Psoas muscle (tissue), 8 donors: ENCODE measurements at places on chromosomes 4 and X.

DNA sequence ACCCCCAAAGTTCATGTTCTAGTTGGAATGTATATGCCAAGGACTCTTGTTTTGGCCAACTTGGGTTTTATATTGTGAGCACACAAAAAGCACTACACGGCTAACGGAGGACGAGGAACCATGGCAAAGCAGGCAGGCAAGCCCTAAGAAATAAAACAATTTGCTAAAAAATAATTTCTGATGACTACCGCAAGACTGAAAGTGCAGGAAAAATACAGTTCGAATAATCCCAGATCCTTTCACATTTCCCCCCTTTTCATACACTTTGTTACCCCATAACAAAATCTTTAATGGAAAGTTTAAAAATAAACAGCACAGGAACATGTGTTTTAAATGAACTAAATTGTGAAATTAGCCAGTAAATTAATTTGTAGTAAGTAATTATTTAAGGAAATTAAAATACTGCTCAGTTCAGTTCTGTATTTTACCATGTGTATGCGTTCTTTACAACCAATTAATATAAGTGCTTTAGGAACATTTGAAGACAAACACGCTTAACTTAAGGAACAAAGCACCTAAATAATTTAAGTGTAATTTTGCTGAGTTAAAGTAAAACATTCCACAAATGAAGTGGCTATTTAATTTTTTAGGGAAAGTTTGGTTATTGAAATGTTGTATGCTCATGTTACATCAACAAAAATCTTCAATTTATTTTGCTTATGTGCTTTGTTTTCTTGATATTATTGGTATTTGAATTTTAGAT lies 12.4 kb upstream of the PITX2 start:
- DNase-seq, result no peak

GRCh38 chr4:76199664-76200211 lies 13.9 kb downstream of the SCARB2 start:
- DNase-seq, result no peak

GRCh38 chrX:119984652-119985051 lies 41.1 kb upstream of the NKAP start:
- no peak for DNase-seq

DNA sequence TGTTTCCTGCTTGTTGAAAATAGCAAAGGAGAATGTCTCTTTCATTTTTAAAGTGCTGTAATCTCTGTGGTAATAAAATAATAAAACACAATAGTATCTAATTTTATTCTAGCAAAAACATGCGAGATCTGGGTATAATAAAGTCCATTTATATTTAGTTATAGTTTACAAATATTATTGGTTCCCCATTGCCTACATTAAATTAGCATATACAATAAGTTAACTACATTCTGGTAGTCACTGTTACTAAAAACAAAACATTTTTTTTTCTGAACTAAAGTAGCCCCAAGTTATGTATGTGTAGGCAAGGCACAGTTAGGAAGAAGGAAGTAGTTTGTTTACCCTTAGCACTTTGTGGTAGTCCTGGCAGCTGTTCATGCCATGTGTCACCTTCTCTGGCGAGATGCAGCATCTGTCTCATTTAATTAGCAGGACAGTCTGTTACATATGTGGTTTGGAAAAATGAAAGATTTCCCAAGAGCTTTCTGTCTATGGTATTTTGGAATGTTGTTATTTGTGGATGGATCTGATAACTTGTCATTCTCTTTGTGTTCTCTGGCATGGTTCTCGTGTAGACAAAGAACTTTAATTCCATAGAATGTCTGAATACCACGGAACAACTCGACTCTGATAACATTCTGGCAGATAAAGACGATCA lies 231.3 kb upstream of the PITX2 start:
- no peak for DNase-seq

- no peak for DNase-seq
Observed at GRCh38 chr4:20042769-20043168, 208.9 kb upstream of the SLIT2 start.

GRCh38 chr4:107258359-107258758 lies 222.2 kb upstream of the DKK2 start:
- no peak for DNase-seq

DNA sequence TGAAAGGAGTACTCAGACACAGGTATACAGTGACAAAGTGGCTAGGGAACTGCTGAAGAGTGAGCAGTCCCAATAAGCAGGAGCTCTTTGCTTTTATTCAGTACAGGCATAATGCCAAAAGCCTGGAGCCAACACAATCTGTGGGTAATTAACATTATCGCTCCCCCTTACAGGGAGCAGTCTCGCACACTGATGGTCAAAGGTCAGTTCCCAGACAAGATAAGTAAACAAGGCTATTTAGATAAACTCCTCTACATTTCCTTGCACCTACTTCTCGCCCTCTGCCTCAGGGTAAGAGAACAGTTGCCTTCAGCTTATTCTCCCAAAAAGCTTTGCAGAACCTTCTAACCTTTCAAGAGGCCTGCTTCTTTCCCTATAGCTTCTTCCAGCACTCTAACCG lies 73.9 kb upstream of the TAF9B start:
- no peak for DNase-seq

- DNase-seq, result no peak
Observed at GRCh38 chr4:165209796-165210195, 2.4 kb downstream of the KLHL2 start.

GRCh38 chr4:41549478-41549877 lies 11.5 kb downstream of the LIMCH1 start:
- no peak for DNase-seq

DNA sequence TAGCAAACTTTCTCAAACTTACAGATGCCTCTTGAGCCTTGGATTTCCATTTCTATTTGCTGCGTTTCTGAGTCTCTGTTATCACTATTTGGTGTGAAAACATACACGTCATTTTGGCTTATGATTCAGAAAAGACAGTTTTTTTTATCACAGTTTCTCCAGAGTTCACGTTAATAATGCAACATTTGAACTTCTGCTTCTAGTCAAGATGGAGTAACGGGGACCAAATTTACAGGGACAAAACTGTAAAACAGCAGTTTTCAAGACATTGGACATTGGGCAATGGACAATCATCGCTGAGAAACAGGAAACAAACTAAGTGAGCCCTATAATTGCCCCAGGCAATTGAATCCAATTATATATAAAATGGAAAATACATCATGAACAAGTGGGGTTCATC lies 36.2 kb upstream of the TASL start:
- no peak for DNase-seq

GRCh38 chr4:35900286-35901243 lies 343.7 kb downstream of the ARAP2 start:
- DNase-seq, result no peak

- DNase-seq, result no peak
Observed at GRCh38 chrX:103913356-103914020, 48.9 kb upstream of the TMSB15B start.

GRCh38 chrX:8404471-8404870 lies 60.2 kb upstream of the VCX3B start:
- no peak for DNase-seq

DNA sequence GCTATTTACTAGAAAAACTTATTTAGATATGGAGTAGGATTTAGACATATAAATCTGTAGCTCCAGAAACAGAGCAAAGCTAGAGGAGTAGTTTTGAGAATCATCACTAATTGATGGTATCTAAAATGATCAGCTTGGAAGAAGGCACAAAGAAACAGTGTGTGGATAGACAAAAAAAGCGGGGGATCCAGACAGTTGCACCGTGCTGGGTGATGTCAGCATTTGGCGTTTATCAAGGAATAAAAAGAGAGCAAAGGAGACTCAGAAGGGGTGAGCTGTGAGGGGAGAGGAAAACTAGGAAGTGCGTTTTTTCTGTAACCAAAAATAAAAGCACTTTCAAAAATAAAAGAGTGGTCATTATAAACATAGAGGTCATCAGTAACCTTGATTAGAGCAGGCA lies 90.5 kb upstream of the GPRIN3 start:
- no peak for DNase-seq

DNA sequence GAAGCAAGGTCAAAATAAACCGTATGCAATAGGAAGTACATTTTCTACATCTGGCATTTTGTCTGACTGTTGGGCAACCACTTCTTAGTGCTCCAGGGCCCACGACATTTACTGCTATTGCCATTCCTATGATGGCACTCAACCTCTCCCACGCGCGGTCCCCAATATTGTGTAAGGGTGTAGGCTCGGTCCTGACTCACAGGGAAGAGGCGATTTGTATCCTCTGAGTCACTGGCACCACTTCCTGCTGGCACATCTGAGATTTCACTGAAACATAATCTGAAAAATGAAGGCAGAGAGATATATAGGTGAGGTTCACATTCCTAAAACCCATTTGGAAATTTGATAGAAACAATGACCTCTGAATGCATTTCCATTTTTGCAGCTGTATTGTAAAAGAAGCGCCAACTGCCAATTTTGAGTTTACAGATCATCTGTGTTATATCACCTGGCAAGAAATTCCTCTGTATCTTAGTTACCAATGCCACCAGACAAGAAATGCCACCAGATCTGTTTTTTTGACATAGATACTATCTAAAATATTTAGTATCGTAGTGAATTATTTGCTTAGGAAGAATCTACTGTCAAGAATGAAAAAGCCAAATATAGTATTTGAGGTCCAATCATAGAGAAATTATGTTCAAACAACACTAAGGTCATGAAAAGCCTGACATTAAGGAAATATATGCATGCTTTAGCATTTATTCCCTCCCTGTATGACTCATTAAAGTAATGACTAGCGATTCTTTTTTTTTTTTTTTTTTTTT lies 9.8 kb downstream of the EREG start:
- DNase-seq, result no peak

- DNase-seq, result no peak
Observed at GRCh38 chr4:112284662-112285411, 867 bp downstream of the TIFA start.

DNA sequence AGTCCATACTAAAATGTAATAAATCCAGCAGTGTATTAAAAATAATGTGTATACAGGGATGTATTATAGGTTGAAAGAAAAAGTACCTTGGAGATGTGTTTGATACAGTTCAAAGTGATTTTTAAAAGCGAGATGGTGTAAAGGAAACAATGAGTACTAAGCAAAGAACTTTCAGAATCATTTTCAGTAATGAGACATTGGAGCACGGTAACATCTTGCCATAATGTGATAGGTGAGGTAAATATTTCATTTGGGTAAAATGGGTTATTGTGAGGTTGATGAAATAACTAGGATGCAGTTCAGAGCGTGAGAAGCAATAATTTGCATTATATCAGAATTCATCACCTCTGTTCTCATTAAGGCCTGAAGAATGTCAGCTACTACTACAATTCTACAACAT lies 25.9 kb downstream of the EIF2S3 start:
- DNase-seq, result no peak

DNA sequence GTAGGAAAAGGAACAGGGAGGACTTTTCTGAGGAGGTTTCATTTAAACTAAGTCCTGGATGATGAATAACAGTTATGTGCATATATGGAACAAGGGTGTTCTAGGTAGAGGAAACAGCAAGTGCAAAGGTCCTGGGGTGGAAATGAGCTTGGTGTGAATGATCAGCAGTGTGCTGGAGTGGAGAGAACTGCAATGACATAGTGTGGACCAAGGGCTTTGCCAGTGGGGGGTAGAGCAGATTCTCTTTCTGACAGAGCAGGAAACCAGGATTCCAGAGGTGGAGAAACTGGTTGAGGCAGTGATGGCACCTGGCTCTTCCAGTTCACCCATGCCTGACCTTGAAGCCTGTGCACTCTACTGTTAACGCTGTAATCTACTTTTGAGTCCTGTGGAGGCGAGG lies 1.7 kb downstream of the PPP1R3F start:
- DNase-seq, result no peak

DNA sequence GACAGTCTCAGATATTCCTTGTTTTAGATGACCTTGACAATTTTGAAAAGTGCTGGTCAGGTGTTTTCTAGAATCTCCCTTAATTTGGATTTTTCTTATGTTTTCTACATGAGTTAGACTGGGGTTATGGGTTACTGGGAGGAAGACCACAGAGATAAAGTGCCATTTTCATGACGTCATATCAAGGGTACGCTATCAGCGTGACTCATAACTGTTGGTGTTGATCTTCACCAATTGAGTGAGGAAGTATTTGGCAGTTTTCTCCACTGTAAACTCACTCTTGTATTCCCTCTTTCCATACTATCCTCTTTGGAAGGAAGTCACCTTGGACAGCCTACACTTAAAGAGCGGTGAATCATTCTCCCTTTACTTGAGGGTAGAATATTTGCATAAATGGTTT lies 56.9 kb downstream of the MAGEC1 start:
- DNase-seq, result no peak

DNA sequence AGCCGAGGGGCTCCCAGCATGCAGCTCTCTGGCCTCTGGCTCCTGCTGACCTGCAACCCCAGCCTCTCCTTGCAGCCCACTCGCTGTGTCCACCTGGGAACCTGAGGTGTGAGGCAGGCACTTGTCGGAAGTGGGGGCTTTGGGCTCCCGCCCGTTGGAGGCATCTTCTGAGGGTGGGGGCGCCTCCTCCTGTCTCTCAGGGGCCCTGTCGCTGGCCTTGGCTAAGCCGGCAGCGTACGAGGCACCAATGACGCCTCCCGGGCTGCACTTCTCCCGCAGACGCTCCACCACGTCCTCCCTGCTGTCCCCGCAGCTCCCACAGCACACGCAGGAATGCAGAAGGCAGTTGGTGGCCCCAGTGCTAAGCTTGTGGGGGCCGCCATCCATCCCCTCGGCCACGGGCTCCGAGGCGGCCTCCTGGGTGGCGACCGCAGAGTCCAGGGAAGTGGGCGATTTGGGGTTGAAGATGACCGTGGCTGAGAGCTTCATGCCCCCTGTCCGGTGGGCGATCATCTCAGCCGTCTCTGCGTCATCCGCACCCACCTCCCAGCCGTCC lies 42.5 kb upstream of the MXD4 start:
- no peak for DNase-seq

DNA sequence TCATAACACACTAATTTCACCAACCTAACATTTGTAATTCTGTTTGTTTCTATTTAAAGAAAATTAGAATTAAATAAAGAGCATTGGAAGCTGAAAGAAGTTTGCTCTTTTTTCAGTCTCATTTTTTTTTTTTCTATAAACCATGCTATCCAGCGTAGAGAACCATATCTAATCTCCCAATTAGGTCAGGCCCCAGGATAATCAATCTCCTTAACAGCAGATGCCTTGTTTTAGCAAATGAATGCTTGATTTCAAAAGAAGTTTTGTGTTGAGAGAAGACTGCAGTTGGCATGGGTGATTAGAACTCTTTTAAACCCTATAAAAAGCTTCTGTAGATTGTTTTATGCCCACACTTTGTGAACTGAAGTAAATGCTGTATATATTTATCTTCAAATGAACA lies 15.6 kb upstream of the MAD2L1 start:
- DNase-seq, result no peak

DNA sequence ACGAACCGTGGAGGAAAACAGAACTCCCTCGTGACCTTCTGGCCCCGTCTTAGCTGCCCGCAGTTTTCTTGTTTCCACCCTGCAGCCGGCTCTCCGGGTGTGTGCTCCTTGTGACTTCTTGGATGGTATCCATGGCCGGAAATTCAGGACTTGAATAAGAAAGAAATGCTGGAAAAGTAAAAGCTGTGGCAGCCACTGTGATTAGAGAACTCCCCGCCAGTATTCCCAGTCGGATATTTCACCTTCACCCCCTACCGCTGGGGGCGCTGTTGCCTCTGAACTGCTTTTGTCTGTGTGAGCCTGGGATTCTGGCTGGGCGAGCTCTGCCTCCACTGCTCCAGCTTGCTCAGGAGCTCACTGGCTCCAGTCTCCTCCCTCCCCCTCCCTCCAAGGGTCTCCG lies 41.5 kb upstream of the CYP4V2 start:
- peak; percentile 78 for DNase-seq

- DNase-seq, result no peak
Observed at GRCh38 chrX:150163956-150164726, 199.0 kb upstream of the MAMLD1 start.
